ENCODE measurements at places on chromosomes 7 and 10.

DNA sequence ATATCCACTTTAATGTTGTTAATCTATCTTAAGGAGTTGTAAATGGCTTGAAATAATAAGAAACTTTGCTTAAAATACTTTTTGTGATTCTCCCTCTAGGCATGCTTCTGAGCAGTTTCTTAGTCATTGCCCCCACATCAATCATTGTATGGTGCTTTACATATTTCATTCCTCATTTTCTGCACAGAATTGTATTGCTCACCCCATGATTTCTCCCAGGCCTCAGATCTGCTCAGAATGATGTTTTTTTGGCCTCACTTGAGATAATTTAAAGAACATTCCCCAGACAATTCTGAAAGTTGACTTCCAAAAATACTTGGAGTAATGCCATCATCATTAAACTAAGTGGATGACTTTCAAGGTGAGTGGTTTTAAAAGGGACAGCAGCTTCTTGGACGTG, 82.1 kb upstream of the PRPS1L1 start:
- peak; percentile 82 for DNase-seq

DNA sequence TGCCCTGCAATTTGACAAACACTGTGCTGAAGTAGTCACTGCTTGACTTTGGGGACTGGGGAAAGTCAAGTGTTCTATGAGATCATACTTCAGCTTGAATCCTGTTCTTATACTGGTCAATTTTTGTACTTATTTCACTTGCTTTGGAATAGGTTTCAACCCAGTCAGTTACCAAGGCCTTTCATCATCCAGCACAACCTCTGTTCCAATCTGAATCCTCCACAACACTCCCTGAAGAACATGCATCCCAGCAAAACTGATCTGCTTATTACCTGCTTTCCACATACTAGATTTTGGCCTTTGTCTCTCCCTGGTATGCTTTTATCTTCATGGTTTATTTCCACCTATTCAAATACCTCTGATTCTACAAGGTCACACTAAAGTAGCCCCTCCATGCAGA, 29.5 kb downstream of the DPY19L1 start:
- no peak for DNase-seq

DNA sequence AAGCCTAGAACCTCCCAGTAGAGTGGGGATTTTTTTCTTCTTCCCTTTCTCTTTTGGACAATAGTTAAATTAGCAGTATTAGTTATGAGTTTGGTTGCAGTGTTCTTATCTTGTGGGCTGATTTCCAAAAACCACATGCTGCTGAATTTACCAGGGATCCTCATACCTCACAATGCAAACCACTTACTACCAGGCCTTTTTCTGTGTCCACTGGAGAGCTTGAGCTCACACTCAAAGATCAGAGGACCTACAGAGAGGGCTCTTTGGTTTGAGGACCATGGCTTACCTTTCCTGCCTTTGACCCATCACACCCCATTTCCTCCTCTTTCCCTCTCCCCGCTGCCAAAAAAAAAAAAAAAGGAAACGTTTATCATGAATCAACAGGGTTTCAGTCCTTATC, 5.4 kb downstream of the OPN1SW start:
- peak; percentile 32 for DNase-seq

- DNase-seq = no peak
Observed at GRCh38 chr7:83856094-83856493, 207.2 kb upstream of the SEMA3E start.

GRCh38 chr7:1346851-1347250, 112.4 kb downstream of the MICALL2 start:
- no peak for DNase-seq

DNA sequence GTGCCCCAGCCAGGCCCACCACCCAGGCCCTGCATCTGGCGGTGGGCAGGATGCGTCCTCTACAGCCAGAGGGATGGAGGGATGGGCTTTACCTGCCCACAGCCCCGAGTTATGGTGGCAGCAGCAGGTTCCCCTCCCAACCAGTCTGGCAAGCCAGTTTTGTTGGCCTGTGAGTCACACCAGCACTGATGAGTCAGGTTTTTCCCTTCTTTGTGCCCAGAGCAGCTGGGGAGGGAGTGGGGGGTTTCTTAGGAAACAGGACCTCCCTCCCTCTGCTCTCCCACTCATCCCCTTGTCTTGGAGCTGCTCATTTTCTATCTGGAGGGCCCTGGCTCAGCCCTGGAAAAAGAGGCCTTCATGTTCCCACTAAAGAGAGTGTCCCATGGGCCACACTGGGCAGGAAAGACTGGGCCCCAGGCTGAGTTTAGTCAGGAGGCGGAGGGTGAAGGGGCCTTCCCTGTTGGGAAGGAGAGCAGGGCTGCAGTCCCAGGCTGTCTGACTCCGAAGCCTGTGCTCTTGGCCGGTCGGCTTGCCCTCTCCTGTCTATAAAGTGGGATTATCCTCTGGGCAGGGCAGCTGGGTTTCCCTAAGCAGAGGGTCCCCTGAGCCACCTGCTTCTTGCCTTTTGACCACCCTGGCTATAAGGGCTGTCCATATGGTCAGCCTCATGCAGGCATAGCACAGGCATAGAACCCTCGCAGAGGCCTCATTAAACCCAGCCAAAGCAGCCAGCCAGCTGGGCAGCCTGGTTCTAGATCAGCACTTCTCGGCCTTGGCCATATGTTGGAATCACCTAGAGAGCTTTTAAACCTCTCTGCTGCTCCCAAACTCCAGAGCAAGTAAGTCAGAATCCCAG, 30.2 kb upstream of the ANKRD2 start:
- peak; percentile 94 for DNase-seq

DNA sequence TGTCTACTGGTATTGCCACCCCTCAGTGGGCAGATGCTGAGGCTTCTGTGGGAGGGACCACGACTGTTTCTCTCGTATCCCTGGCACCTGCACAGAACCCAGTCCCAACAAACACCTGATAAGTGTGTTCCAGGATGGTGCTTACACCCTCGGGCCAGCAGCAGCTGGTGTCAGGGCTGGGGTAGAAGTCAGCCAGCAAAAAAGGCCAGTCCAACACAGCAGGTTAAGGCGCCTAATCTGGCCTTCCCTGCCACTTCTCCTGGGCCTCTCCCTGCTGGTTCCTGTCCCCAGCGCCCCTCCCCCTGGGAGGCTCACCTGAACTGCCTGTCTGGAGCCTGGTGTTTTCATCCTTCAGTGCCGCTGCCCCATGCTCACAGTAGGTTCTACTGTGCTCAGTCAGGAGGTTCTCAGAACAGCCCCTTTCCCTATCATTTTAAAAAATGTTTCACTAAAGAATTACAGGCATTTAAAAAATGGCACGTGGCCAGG, 20.0 kb downstream of the PODXL start:
- no peak for DNase-seq

DNA sequence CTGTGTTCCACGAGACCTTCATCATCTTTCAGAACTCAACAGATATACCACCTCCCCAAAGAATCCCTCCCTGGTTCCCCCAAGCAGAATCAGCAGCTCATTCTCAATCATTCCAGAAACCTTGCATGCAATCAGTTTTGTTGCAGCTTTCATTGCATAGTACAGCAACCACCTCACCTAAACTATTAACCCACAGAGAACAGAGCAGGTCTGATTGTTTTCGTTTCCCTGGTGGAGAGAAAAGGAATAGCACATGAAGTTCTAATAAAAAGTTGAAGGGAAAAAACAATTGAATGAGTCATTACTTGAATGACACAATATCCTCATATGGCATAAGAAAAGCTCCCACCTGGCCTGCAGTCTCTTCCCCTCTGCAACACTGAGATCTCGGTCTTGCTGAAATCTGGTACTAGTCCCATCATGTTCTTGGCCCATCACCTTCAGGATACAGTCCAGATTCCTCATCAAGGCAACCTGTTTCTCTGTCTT, 147.1 kb upstream of the GDF10 start:
- DNase-seq = peak; percentile 23

DNA sequence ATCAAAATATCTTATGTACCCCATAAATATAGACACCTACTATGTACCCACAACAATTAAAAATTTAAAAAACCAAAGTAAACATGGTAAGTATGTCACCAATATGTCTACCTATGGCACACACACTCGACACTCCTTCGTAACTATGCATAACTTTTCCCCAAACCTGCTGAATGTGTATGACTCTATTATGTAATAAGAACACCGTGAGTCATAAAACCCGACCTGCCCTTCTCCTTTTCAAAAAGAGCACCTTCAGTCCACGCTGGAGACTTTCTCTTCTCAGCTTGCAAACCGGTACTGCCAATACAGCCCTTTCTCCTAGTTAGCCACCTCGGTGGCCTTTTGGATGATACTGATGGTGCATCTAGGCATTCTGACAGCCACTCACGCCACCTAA, 186.3 kb downstream of the PRPF18 start:
- DNase-seq = no peak

- DNase-seq = no peak
Observed at GRCh38 chr7:155455132-155455693, 2.7 kb upstream of the EN2 start.

- no peak for DNase-seq
Observed at GRCh38 chr7:92303761-92304160, 58.0 kb downstream of the ANKIB1 start.

DNA sequence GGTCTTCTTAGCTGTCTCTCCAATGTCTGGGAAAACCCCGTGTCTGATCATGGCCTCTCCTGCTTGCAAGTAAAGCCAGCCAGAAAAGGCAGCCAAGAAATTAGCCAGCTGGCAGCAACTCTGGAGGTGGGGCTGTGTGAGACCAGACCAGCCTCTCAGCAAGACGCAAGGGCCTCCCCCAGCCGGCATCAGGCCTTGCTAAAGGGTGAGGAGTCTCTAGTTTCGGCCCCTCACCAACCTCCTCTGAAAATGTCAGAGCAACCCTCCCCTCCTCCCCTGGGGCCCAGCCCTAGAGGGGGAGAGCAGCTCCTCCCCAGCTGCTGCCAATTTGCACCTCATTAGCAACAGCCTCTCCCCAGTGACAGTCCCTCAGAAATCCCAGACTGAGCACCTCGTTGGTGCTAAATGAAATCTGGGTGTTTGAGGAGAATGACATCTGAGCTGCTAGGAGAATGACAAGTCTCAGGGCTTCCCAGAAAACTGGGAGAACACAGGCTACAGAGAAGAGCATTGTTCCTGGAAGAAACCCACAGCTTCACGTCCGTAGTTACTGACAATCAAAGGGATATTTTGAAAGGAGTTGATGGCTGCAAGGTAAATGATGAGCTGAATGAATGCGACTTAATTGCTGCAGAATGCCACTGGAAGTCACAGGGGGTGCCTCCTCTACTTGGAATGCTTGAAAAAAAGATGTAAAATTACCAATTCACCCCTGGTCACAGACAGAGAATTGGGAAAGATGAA, 25.9 kb downstream of the DGKI start:
- DNase-seq = peak; percentile 56

- peak; percentile 74 for DNase-seq
Observed at GRCh38 chr10:66591865-66592264, 334.0 kb upstream of the LRRTM3 start.

GRCh38 chr7:18762189-18762588, 266.6 kb downstream of the HDAC9 start:
- peak; percentile 92 for DNase-seq

DNA sequence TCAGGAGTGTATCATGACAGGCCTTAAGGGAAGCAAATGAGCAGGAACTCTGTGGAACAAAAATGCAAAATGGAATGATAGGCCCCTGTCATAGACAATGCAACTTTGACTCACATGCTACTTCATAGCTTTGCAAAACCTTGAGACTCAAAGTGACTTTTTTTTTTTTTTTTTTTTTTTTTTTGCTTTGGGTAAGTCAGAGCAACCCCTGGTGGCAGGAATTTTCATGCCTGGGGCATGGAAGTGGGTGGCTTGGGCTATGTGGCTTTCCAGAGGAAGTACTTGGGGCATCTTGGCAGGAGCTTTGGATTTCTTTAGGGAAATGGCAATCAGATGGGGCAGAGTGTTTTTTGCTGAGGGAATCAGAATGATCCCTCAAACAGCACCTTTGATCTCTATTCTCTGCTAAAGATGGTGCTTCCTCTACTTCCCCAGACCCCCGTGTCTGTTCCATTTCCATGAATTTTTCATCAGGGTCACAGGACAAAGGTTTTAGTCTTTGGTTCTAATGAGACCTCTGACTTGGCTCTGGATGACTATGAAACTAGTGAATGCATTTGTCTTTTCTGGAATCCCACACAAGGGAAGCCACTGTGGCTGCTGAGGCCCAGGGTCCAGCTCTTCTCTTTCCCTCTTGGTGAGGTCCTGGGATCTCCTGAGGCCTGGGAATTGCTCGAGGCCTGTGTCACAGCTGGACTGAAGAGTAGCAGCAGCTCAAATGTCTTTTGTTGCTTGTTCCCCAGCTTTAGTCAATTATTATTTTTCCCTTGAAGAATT, 62.8 kb downstream of the TACC2 start:
- DNase-seq = peak; percentile 81

- peak; percentile 20 for DNase-seq
Observed at GRCh38 chr10:83367036-83367435, 772.3 kb upstream of the GHITM start.

DNA sequence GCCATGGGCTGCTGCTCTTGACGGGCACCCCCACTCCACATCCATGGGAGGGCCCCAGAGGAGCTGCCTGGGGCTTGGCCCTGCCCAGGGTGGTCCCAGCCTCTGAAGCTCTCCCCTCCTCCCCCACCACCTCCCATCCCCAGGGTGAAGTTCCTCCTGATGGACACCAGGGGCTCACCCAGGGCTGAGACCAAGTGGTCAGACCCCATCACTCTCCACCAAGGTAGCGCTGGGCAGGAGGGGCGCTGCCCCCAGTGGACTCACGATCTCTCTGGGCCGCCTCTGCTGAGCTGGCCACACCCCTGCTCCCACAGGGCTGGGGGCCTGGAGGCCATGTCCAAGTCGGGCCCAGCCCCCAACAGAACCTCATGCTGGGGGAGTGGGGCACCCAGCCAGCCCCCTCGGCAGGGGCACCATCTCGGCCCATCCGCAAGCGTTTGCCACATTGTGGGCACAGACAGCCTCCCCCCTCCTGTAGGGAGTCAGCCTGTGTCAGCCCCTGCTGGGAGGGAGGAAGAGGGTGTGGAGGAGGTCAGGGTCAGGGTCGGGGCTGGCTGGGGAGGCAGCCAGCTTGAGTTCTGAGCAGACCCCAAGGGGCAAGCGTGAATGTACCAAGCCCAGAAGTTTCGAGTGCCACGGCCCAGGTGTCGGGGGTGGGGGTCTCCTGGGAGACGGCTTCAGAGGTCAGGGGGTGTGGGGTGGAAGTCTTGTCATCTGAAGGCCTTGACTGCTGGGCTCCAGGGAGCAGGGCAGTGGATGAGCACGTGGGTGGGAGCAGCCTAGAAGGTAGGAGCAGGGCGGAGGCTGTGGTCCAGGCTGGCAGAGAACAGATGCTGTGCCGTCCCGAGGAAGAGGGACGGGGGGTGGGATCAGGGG, 2.8 kb downstream of the UPK3B start:
- DNase-seq = no peak

DNA sequence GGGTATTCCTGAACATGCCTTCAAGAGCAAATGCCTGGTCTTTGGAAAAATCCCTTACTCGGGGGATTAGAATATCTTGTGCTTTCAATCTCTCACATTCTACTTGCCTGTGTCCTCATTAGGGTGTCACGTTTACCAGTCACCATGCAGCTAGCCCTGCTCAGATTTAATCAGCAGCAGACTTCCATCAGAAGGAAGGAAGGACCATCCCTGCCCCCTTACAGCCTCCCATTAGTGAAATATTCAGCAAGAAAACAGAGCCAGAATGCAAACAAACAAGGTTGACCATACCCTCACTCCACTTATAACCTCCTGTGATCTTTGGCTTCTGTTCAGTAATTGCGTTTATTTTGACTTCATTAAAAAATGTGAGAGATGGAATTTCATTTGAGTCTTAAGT, 208.6 kb downstream of the CXCL12 start:
- DNase-seq = no peak
